ENCODE measurements at places on chromosomes 11 and 22. TPM values are rescaled to one million over a fixed set of nuclear protein-coding genes. Genes with fewer than 3 reads are reported as not detected.

DNA sequence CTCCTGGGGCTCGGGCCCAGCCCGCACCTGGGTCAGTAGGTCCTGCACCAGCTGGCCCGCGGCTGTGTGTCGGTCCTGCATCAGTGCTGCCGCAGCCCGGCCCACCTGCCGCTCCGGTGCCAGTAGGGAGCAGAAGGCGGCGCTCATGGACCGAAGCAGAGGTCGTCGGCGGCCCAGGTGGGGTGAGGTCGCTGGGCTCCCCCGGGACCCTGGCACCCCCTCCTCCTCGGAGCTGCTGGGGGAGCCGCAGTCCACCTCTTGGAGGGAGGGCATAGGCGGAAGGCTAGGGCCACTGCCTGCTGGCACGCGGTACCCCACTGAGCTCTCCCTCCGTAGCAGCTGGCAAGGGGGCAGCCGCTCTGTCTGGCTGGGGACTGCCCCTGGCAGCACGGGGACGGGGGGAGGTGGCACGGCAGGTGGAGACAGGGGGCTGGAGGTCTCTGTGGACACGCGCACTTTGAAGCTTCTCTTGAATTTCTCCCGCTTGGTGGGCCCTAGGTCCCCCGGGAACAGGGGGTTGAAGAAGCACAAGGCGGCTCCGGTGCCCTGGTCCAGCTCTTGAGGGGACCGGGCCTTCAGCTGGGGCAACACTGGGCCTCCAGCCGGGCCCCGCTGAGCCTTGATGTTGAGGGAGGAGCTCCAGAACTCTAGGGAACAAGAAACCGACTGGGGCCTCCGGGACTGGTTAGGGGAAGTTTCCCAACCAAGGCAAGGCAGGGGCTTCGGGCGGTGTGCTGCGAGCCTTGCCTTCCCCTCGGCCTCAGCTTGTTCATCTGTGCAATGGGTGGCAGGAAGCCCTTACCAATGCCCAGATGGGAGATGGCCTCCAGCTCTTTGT is 1.4 kb downstream of the RIN1 start:
- DNase-seq: no peak
- H3K27me3 ChIP-seq: peaks cover 5% of the 10 kb centered on the region
- peaks cover 11% of the 10 kb centered on the region for H3K4me1 ChIP-seq

- H3K4me1 ChIP-seq: peaks cover 31% of the 10 kb centered on the region
- no peak for DNase-seq
- H3K27me3 ChIP-seq: no peaks in the 10 kb centered on the region
- H3K36me3 ChIP-seq: no peaks in the 10 kb centered on the region
- no peak overlapping the region for H3K27ac ChIP-seq
Observed at GRCh38 chr11:34655335-34656008, 34.6 kb downstream of the EHF start.

GRCh38 chr11:57493507-57494503 is 21.7 kb downstream of the SLC43A1 start:
- H3K27me3 ChIP-seq: peaks cover 16% of the 10 kb centered on the region
- H3K27ac ChIP-seq: no peak overlapping the region
- peak; percentile 65 for DNase-seq
- H3K36me3 ChIP-seq: no peaks in the 10 kb centered on the region

- peaks cover 22% of the 10 kb centered on the region for H3K4me1 ChIP-seq
- H3K27me3 ChIP-seq: peaks cover 59% of the 10 kb centered on the region
- H3K27ac ChIP-seq: no peak overlapping the region
Observed at GRCh38 chr11:62922653-62923431, 1.7 kb upstream of the CHRM1 start.

GRCh38 chr11:926341-926916 is 759 bp downstream of the AP2A2 start:
- H3K27me3 ChIP-seq: no peaks in the 10 kb centered on the region
- no peaks in the 10 kb centered on the region for H3K36me3 ChIP-seq
- peak; percentile 24 for DNase-seq
- peaks cover 5% of the 10 kb centered on the region for H3K4me1 ChIP-seq
- peak overlapping the region; percentile 99 for H3K4me3 ChIP-seq

- DNase-seq: no peak
- no peak overlapping the region for H3K27ac ChIP-seq
- peaks cover 25% of the 10 kb centered on the region for H3K4me1 ChIP-seq
- peaks cover 69% of the 10 kb centered on the region for H3K27me3 ChIP-seq
- H3K4me3 ChIP-seq: no peak overlapping the region
Observed at GRCh38 chr11:2701898-2702434, 2.2 kb upstream of the KCNQ1OT1 start.

DNA sequence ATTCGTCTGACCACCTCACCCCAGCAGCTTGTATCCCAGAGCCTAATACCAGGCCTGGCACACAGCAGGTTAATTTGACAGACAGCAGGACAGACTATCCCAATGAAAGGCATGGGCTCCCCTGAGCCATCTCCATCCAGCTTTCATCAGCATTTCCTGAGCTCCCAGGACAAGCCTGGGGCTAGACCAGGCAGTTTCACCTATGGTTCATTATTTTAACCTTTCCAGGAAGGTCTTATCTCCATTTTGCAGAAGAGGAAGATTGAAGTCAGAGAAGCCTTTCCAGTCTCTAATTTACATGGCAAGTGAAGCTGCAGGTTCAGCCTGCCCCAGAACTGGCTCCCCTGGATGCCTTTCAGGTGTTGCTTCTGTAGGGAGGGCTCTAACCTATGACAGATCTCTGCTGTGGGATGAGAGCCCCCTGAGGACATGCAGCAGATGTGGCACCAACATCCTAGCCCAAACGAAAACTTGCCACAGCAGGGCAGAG is 17.0 kb downstream of the ARRB1 start:
- H3K4me1 ChIP-seq: peaks cover 18% of the 10 kb centered on the region
- H3K36me3 ChIP-seq: no peaks in the 10 kb centered on the region
- H3K4me3 ChIP-seq: no peak overlapping the region
- no peaks in the 10 kb centered on the region for H3K27me3 ChIP-seq
- no peak for DNase-seq
- no peak overlapping the region for H3K27ac ChIP-seq

GRCh38 chr11:65884716-65885092 is 3.6 kb downstream of the FIBP start:
- peaks cover 4% of the 10 kb centered on the region for H3K36me3 ChIP-seq
- H3K4me3 ChIP-seq: no peak overlapping the region
- DNase-seq: peak; percentile 88

DNA sequence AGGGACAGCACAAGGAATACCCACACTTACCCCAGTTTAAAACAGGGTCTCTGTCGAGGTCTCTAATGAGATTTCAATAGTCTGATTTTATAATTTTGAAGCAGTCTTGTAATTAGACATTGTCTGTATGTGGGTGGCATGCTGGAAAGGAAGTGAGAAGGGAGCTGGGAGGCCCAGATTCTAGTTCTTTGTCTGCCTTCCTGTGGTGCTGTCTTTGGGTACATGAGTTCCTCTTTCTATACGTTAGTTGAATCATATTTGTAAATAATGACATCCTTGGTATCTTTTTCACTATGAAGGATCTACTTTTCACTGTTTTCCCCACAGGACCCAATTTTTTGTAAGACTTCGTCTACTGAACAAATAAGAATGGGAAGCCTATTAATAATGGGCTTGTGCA is 42.0 kb upstream of the TENM4 start:
- H3K27ac ChIP-seq: no peak overlapping the region
- H3K4me1 ChIP-seq: peaks cover 12% of the 10 kb centered on the region
- no peak for DNase-seq
- no peaks in the 10 kb centered on the region for H3K36me3 ChIP-seq
- H3K4me3 ChIP-seq: no peak overlapping the region

GRCh38 chr11:6232899-6233298 is 1.5 kb downstream of the FHIP1B start:
- DNase-seq: no peak
- no peaks in the 10 kb centered on the region for H3K27me3 ChIP-seq
- peaks cover 8% of the 10 kb centered on the region for H3K4me1 ChIP-seq
- no peaks in the 10 kb centered on the region for H3K36me3 ChIP-seq
- H3K27ac ChIP-seq: no peak overlapping the region

DNA sequence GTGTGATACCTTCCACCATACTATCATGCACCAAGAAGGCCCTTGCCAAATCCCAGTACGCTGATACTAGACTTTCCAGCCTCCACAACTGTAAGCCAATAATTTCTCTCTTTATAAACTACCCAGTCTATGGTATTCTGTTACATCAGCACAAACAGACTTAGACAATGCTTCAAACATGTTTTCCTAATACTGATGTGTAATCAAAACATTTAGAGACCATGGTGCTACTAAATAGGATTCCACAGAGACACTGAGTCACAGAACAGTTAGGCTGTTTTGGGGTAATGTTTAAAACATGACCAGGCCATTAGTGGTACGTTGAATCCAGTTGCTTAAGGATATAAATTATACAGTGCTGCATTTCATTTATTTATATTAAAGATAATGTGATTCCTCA is 103.7 kb downstream of the PICALM start:
- no peak for DNase-seq
- peaks cover 9% of the 10 kb centered on the region for H3K36me3 ChIP-seq
- H3K4me1 ChIP-seq: no peaks in the 10 kb centered on the region
- H3K27ac ChIP-seq: no peak overlapping the region

- DNase-seq: no peak
- no peak overlapping the region for H3K27ac ChIP-seq
- H3K27me3 ChIP-seq: no peaks in the 10 kb centered on the region
- no peaks in the 10 kb centered on the region for H3K36me3 ChIP-seq
Observed at GRCh38 chr22:28310299-28310698, 369.3 kb downstream of the TTC28 start.

- H3K27ac ChIP-seq: peak overlapping the region; percentile 47
- DNase-seq: peak; percentile 33
- no peak overlapping the region for H3K4me3 ChIP-seq
- H3K4me1 ChIP-seq: peaks cover 53% of the 10 kb centered on the region
- H3K36me3 ChIP-seq: no peaks in the 10 kb centered on the region
- no peaks in the 10 kb centered on the region for H3K27me3 ChIP-seq
Observed at GRCh38 chr11:8720868-8721608, 38.4 kb downstream of the RPL27A start.

DNA sequence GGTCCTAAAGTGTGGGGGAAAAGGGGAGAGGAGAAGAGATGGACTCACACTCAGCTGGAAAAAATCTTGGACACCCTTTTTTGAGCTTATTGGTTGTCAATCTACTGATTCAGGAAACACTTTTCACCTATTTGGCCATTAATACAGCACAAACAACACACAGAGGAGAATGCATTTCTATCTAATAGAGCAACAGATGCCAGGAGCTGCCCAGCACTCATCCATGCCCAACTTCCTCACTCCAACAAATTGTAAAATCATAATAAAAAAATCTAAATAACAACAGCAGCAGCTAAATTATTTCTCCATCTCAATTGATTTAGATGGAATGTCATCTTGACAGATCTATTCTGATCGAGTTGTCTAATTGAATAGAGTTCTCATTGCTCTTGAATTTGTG is 628.2 kb downstream of the OPCML start:
- no peak for DNase-seq
- H3K4me1 ChIP-seq: no peaks in the 10 kb centered on the region
- no peaks in the 10 kb centered on the region for H3K27me3 ChIP-seq
- H3K4me3 ChIP-seq: no peak overlapping the region
- no peak overlapping the region for H3K27ac ChIP-seq
- no peaks in the 10 kb centered on the region for H3K36me3 ChIP-seq

DNA sequence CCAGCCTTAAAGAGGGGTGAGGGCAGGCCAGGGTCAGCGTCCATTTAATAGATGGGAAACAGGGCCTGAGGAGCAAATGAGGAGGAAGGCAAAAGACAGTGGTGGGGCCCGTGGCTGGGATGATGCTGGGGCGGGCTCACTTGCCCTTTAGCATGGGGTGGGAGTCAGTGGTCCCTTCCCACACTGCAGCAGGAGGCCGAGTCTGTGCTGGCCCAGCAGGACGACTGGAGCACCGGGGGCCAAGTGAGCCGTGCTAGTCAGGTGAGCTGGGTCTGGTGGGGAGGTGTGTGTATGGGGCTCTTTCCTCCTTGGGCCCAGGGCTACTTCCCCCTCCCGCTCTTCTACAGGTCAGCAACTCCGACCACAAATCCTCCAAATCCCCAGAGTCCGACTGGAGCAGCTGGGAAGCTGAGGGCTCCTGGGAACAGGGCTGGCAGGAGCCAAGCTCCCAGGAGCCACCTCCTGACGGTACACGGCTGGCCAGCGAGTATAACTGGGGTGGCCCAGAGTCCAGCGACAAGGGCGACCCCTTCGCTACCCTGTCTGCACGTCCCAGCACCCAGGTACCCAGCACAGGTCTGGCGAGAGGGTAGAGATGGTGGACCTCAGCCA is 12.8 kb downstream of the SCYL1 start:
- peaks cover 54% of the 10 kb centered on the region for H3K27me3 ChIP-seq
- DNase-seq: no peak
- H3K4me3 ChIP-seq: no peak overlapping the region
- H3K27ac ChIP-seq: no peak overlapping the region

- no peaks in the 10 kb centered on the region for H3K36me3 ChIP-seq
- peaks cover 6% of the 10 kb centered on the region for H3K4me1 ChIP-seq
- peak; percentile 76 for DNase-seq
- no peak overlapping the region for H3K4me3 ChIP-seq
- H3K27me3 ChIP-seq: peaks cover 14% of the 10 kb centered on the region
Observed at GRCh38 chr22:49230194-49230577, 597.5 kb downstream of the BRD1 start.

DNA sequence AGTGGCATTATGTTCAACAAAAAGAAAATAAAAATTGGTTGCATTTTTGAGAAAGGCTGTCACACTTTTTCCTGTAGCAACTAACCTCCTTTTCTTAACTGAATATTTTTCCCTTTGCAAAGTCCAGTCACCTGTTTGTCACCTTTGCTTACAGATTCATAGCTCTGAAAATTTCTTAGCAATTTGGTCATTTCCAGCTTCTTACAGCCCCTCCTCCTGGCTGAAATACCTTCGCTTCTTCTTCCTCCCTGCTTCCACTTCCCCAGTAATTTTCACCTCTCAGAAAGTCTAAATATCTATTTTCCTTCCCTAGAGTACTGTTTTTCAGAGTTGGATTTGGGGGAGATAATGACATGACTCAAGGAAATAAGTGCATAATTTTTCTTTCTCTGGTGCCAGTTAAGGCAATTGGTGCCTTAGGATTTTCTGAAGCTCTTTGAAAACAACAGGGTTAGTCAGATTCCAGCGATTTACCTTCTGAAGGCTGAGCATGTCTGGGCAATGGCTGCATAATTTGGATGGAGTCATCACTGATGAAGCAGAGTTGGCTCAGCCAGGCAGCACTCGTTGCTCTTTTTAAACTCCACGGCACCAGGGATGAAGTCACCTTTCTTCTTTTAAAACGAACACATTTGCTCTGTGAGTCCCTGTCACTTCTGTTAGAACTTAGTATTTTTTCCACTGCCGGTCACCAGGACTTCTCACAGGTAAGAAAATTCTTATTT is 62.1 kb upstream of the AMOTL1 start:
- H3K27me3 ChIP-seq: no peaks in the 10 kb centered on the region
- no peaks in the 10 kb centered on the region for H3K36me3 ChIP-seq
- H3K4me3 ChIP-seq: no peak overlapping the region
- no peak for DNase-seq

PYGM gene
- 1.4 TPM for total RNA-seq

DMC1 gene
- total RNA-seq: 22.8 TPM

LRRC32 gene
- total RNA-seq: 1.1 TPM

PRG3 gene
- total RNA-seq: not detected

CLMP gene
- 5.7 TPM for total RNA-seq

ZNF215 gene
- 14.8 TPM for total RNA-seq

SCUBE1 gene
- total RNA-seq: 25.9 TPM

Data from neural progenitor cell (in vitro differentiated cells).